ENCODE measurements at places on chromosomes 6 and 20.

- no peak for DNase-seq
Measured at GRCh38 chr20:41432746-41433145, 66.1 kb upstream of the EMILIN3 start.

DNA sequence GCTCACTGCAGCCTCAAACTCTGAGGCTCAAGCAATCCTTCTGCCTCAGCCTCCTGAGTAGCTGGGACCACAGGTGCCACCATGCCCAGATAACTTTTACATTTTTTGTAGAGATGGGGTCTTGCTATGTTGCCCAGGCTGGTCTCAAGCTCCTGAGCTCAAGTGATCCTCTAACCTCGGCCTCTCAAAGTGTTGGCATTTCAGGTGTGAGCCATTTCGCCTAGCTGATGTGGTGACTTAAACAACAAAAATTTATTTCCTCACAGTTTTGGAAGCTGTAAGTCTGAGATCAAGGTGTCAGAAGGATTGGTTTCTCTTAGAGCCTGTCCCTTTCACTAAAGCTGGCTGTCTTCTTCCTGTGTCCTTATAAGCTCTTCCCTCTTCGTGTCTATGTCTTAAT, 15.0 kb upstream of the JARID2 start:
- DNase-seq, result no peak

- DNase-seq, result no peak
Measured at GRCh38 chr6:63635215-63635587, 401 bp upstream of the PHF3 start.

GRCh38 chr20:42340368-42340767, 722.2 kb upstream of the CHD6 start:
- DNase-seq, result no peak

- no peak for DNase-seq
Measured at GRCh38 chr6:47709160-47709559, 10.8 kb downstream of the ADGRF4 start.

- no peak for DNase-seq
Measured at GRCh38 chr20:40682104-40682981, 6.7 kb downstream of the MAFB start.

DNA sequence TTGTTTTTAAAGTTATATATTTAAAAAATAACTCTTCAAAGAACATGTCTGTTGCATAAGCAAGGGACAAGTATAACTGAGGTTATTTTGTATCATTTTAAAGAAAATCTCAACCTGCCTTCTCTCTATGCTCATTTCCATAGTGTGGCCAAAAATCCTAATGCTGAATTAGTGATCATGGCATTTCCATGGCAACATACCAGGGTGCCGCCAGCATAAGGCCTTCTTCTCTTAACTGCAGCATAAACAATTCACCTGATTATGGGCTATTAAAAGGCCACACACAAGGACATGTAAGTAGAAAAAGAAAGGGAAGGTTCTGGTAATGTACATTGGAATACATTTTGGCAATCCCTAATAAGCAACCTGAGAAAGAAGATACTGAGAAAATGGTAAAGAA, 95.1 kb upstream of the RNF217 start:
- DNase-seq, result no peak
